HFF-Myc (cell line): ENCODE measurements at places on chromosomes 3 and 15.

DNA sequence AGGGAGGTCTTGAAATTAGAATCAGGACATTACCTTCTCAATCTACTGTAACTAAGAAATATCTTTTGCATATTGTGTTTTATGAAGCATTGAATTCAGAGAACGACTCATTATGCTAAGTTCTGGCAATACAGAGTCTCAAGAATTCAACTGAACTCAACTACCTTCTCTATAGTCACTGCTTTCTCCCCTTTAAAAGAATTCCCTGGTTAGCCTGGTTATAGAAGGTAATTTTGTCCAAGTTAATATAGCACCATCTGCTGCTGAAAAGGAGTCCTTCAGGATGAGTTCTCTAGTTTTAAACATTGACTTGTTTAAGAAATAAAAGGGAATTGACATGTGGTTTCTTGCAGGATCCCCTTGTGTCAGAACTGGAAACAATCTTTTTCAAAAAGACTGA is 60.2 kb downstream of the IL16 start:
- no peak for DNase-seq

- DNase-seq: no peak
Measured at GRCh38 chr15:90665288-90666134, 51.6 kb upstream of the BLM start.

- DNase-seq: no peak
Measured at GRCh38 chr3:119767936-119768601, 13.8 kb upstream of the NR1I2 start.

DNA sequence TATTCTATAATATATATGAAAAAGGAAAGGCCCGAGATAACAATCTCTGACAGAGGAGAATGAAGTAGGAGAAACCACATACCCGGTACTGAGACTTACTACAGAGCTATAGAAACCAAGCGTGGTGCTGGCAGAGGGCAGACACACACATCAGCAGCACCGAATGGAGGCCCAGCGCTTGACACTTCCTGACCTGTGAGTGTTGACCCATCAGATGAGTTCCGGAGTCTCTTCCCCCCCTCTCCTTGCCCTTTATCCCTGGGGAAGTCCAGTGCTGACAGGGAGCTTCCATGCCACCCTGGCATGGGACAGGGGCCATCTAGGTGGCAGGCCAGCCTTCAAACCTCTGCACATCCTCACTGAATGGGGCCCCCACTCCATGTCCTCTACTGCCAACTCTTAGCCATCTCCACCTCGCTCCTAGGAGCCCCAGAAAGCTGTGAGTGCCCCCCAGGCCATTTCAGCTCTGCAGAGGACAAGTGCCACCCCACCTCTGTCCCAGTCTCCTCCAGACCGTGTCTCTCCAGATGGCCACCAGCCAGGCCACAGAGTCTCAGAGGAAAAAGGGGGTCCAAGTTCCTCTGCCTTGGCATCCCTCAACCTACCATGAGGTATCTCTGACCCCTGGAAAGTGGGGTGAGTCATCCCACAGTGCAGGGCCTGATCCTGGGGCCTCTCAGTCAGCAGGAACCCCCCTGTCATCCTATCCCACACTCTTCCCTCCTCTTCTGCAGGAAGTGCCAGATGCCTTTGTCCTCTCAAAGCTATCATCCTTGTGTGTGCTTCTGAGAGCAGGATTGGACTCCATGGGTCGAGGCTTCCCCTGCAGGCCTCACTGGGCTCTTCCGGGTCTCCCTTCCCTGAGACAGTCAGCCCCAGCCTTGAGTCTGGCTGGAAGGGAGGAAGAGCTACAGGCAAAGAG is 116.5 kb upstream of the ALDH1A3 start:
- DNase-seq: no peak

GRCh38 chr3:185900228-185900627 is 37.6 kb downstream of the TRA2B start:
- peak; percentile 95 for DNase-seq

GRCh38 chr3:179949412-179949811 is 87.3 kb downstream of the PEX5L start:
- DNase-seq: no peak

GRCh38 chr3:30832961-30833575 is 61.4 kb downstream of the GADL1 start:
- DNase-seq: no peak

DNA sequence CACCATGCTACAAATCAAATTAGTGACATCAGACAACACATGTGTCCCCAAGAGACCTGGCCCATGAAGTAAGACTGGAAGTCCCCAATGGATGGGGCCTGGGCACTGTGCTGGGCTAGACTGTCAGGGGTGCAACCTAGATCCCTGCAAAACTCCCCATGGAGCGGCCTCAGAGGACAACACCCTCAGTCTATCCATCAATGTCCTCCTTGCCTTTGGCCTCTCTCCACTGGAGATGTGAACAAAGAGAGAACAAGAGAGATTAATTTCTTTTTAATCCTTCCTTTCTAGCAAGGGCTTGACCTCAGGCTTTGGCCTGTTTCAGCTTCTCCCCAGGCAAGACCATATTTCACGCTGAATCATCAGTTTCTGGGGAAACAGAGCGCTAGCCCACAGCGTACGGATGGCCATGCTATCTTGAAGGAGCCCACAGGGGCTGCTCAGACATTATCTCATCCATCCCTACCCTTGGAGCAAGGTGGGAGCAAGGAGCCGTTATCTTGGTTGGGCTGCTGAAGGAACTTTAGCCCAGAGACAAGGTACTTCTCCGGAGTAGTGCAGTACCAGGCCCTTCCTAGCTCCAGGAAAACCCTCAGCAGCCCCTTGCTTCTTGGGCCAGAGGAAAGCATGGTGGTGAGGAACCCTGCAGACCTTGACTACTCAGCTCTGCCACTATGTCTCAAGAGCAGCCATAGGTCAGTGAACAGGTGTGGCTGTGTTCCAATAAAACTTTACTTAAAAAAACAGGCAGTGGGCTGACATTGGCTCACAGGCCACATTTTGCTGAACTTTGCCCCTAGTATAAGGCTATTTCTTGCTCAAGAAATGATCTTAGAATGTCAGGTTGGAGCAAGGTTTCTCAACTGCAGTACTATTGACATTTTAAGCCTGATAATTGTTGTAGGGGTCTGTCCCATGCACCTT is 72.7 kb upstream of the WNT5A start:
- DNase-seq: no peak

DNA sequence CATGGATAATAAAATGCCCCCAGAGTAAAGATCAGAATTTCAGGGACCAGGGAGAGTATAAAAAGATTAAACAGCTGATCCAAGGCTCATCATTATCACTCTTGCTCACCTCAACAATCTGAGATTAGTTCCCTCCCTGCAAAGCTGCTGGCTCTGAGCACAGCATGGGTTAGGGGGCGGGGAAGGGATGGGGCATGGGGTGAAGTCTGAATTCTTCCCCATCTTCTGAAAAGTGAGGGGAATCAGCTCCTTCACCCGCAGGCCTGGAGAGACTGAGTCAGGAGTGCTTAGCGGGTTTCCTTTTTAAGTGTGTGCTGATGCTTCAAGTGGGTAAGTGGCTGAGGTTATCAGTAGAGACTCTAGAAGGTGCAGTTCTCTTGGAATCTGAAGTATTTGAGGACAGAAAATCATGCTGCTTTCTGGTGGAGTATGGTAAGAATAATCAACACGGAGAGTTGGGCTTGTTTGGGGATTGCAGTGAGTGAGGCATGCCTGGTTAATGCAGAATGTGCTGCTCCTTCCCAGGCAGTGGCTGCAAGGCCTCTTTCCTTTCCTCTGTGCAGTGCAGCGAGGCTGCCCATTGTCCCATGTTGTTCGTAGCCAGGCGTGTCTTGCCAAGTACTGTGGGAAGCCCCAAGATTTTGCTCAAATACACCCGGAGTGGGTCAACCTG is 59.2 kb upstream of the TRAK1 start:
- no peak for DNase-seq

DNA sequence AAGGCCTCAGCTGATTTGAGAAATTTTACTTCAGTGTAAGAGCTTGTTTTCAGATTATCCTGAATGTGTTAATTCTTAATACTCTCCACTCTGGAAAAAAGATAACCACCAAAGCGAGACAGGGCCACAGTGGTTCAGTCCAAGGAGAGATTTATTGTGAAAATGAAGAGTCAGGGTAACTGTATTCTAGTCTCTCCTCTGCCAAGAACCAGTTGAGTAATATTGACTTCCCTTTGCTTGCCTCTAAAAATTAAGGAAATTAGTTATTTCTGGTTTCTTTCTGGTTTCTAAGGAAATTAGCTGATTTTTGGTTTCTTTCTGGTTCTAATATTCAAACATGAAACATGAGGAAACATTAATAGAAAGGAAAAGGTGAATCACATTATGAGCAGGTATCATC is 34.9 kb downstream of the PPP1R2 start:
- no peak for DNase-seq

DNA sequence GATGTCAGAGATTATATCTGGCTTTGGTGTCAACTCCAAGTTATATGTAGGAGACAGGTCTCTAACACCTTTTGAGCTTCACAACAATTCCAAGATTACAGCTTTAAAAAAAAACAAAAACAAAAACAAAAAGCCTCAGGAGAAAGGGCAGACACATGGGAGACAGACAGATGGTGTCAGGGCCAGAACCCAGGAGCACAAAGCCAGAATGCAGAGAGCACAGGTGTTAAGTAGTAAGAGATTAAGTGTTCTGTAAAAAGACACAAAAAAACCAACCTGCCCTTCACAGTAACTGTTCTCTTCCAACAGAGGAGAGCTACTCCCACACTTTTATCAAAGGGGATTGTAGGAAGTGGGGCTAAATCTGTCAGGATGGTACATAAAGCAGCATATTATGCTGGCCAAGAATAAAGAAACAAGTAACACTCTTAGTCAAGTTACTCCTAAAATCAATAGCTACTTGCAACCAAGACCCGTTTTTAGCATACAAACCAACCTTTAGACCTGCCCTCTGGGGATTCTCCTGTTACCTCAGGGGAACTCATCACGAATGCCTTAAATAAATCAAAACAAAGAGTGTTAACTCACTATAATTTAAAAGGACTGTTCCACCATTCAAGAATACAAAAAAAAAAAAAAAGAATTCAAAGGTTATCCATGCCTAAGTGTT is 5.9 kb downstream of the CPEB1 start:
- no peak for DNase-seq

GRCh38 chr15:43880406-43881194 is 53.8 kb downstream of the WDR76 start:
- DNase-seq: no peak

- no peak for DNase-seq
Measured at GRCh38 chr3:19885468-19885867, 48.5 kb downstream of the EFHB start.
